ENCODE measurements at places on chromosomes 5 and 9.

DNA sequence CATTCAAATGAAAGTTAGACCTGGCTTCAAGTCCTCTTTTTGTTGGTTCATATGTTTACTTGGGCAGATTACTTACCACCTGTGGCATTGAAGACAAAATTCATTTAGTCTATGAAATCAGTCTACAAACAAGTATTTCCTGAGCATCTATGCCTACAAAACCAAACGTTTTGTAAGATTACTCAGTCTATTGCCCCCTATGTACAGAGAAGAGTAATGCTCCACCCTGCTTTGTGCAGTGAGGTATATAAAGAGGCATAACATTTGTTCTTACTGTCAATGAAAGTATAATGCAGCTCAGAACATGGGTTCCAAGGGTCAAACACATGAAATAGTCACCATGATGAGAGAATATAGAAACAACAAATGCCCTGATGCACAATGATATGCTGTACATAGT is 580.7 kb downstream of the KIF4B start:
- no peak for DNase-seq

GRCh38 chr5:151223447-151224264 is at the start of gene CCDC69:
TSS of gene CCDC69 (minus strand) at chr5:151224092. CDS start at chr5:151223970, 122 bp downstream.
- DNase-seq = no peak

DNA sequence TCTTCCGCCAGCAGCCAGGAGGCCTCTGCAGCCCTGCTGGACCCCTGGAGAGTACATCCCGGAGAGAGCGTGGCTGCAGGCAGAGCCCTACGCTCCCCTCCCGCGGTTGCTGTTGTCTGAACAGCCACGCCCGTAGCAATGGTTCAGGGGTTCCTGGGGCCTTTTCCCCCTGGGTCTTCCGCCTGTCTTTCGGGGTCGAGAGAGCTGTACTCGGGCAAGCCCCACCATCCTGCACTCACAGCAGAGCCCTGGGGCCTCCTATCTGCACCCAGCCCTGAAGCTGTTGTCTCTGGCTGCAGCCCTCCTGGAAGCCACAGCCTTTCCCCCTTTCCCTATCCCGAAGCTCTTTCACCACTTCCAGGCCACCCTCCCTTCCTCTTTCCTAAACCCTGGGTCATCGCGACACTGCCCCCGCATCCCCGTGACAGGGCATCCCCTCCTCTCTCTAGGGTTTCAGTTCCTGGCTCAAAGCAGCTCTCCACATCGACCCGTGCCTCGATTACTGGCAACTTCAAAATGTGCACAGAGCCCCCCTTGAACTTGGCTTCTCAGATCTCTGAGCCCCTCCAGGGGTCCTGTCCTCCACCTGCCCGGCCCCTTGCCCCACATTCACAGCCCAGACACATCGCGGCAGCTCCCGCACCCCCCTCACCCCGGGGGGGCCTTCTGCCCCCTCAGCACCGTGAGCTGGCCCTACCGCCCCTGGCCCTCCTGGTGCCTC is 43.9 kb upstream of the CEP72 start:
- no peak for DNase-seq

DNA sequence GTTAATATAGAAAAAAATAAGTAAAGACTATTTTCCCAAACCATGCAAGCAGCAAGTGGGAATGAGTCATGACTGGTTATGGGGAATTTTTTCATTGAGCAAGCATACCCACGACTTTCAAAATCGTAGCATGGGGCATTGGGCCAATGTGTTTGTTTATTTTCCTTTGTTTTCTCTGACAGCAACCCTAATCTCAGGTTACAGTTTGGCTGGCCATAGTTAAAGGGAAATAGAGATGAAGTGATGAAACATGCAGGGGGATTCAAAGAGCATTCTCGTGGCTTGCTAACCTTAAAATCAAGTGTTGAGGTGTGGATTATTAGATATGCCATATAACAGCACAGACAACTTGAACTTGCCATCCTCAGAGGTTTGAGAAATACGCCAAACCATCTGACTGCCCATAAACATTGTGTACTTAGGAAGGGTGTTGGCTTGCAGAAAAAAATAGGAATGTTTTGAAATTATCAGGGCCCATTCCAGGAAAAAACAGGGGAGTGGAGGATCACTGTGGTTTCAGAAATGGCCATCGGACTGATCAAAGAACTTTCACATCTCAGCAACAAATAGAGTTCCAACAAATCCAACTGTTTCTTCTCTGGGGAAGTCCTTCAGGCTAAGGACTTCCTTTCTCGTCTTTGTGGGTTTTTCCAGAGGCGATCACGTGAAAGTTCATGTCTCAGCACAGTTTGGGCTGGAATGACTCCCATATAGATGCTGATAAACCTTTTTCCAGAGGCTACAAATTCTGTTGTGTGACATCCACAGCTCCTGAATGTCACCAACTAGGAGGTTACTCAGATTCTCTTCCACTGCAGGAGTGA is 259.1 kb downstream of the SYK start:
- no peak for DNase-seq
